Hematopoietic multipotent progenitor cell treated with erythropoietin and hydrocortisone succinate and interleukin-3 and kit ligand, for 8 days (in vitro differentiated cells): ENCODE measurements at places on chromosomes 6 and 20.

DNA sequence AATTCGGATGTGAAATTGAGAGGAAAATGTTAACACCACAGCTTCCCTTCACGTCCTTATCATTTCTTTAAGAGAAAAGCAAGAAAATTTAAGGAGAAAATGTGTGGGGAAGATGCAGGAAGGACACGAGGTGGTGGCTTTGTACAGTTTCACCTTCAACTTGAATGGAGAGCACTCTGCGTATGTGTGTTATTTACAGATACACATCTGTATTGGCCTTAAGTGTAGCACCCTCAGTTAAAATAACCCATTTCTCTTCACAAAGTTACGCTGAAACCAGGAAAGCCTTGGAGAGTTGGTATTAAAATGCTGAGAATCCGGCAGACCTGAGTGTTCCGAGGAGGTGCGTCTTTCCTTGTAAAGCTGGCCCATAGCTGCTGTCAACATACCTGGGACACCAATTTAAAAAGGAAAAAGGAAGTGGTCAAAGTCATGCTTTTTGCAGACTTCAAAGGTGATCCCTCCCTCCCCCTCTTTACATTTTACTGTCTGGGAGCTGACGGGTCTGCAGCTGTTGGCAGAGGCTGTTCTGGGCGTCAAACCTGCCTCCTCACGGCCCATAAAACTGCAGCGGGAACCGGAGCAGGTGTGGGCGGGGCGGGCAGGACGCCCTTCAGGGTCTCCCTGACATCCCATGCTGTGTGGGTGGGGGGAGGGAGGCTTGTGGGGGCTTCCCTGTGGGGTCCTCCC lies 61.3 kb upstream of the TBXT start:
- DNase-seq = no peak

GRCh38 chr6:2760882-2761842 lies 4.0 kb upstream of the WRNIP1 start:
- DNase-seq = peak; percentile 68

DNA sequence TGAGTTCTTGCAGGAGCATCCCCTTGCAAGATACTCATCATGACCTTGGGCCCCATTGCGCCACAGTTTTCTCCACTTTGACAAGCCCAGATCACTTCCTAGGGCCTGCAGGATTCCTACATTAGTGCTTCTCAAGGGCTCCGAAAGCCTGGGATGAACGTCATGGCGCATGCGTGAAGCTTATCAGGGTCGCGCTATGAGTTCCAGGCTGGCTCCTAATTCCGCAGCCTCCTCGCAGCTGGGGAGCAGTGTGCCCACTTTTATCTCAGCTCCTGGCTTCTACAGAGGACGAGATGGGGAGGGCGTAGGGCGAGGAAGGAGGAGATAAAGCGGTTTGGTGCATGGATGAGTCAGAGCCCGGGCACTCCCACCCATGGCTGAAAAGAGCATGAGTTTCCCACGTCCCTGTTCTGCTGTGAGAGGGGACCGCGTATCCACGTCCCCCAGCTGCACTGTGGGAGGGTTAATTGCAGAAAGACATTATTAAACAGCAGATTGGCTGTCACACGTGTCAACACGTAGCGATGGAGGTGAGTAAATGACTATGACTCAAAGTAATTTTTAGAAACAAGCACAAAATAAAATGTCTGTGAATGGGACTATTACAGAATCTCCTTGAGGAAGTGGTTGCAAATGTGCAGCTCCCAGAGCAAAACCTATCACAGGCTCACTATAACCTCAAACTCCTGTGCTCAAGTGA lies 72.9 kb upstream of the DSP start:
- peak; percentile 97 for DNase-seq

- DNase-seq = no peak
Observed at GRCh38 chr6:81756690-81757089, 4.2 kb upstream of the TENT5A start.

- no peak for DNase-seq
Observed at GRCh38 chr6:75124983-75125382, 80.9 kb downstream of the COL12A1 start.

DNA sequence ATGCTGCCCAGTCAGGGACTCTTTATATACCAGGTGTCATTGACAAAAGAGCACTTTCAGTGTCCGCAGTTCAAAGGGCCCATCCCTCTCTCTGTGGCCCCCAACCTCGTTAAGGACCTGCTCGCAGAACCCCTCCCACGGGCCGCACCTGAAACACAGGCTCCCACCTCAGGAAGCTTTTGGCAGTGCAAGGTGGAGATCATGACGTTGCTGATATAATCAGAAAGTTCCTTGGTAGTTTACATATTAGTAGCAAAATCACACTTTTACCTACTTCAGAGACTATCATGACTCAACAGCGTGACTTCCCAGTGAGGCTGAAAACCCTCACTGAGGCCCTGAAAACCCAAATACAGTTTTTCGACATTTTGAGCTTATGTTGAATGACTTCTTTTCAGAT lies 4.1 kb downstream of the TTLL2 start:
- DNase-seq = no peak

- no peak for DNase-seq
Observed at GRCh38 chr6:157066781-157067491, 256.4 kb downstream of the TMEM242 start.

- DNase-seq = no peak
Observed at GRCh38 chr6:8383584-8383983, 51.8 kb downstream of the SLC35B3 start.

DNA sequence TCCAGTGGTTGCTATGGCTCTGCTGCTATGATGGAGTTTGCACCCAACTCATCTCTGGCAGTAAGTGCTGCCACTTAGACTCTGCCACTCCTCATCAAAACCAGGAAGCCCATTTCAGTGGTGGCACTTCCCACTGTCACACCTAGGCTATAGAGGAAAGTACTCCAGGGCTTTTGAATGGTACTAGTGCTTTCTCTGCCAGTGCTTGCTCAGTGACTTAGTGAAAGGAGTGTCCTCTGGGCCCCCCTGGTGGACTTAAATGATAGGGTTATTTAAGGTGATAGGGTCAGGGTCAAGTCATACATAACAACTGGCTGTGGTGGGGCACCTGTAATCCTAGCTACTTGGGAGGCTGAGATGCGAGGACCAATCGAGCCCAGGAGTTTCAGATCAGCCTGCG lies 22.8 kb downstream of the FITM2 start:
- DNase-seq = peak; percentile 24

- DNase-seq = no peak
Observed at GRCh38 chr6:91420243-91420642, 833.4 kb upstream of the MAP3K7 start.

- DNase-seq = no peak
Observed at GRCh38 chr6:36717871-36718540, 20.4 kb downstream of the RAB44 start.

GRCh38 chr6:138011413-138011812 lies 95.8 kb downstream of the PERP start:
- DNase-seq = no peak
